HFFc6 (cell line): ENCODE measurements at places on chromosomes 6 and 20. TPM values are rescaled to one million over a fixed set of nuclear protein-coding genes. Genes with fewer than 3 reads are reported as not detected.

TMEM151B gene
- not detected in 3 replicates for total RNA-seq

KLHDC3 gene
- total RNA-seq = 47.2 to 50.0 TPM (median 49.8 TPM) in 3 replicates

ADAM33 gene
- total RNA-seq = 79.8 to 89.9 TPM (median 87.9 TPM) in 3 replicates

EDN3 gene
- total RNA-seq = not detected in 3 replicates

NNAT gene
- not detected in 3 replicates for total RNA-seq

GRIK2 gene
- 25.9 to 32.1 TPM (median 30.6 TPM) in 3 replicates for total RNA-seq

DDX39B gene
- total RNA-seq = 306 to 370 TPM (median 363 TPM) in 3 replicates

DNA sequence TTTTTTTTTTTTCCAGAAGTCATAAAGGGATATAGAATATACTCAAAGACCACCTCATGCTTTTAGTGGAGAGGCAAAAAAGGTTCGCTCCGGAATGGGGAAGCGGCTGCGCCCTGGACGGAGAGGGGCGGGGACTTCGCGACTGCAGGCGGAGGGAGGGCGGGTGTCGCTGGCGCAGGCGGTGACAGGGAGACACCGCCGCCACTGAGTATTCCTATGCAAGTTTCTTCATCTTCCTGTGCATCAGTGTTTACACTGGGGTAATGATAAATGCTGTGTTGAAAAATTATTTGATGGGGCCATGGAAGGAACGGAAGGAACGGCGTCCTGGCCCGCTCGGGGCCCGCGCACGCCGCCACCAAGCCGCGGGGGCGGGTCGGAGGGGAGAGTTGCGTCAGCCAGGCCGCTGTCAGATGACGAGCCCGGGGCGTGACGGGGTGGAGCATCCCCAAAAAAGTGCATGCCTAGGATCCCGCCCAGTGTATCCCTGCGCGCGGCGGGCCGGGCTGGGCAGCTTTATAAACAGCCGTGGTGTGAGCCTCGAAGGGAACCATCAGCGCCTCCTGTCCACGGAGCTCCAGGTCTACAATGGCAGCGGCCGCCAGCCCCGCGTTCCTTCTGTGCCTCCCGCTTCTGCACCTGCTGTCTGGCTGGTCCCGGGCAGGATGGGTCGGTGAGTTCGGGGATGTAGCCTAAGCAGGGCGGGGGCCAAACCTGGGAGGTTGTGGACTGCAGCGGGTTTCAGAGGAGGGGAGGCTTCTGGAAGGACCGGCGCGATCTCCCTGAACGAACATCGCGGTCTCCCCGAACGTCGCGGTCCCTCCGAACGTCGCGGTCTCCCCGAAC, at the start of gene ULBP1:
TSS of gene ULBP1 (plus strand) at position 482 of the 846 bp plus-strand sequence. CDS start at position 589, 107 bp downstream.
- DNase-seq = peak; percentile 94

DNA sequence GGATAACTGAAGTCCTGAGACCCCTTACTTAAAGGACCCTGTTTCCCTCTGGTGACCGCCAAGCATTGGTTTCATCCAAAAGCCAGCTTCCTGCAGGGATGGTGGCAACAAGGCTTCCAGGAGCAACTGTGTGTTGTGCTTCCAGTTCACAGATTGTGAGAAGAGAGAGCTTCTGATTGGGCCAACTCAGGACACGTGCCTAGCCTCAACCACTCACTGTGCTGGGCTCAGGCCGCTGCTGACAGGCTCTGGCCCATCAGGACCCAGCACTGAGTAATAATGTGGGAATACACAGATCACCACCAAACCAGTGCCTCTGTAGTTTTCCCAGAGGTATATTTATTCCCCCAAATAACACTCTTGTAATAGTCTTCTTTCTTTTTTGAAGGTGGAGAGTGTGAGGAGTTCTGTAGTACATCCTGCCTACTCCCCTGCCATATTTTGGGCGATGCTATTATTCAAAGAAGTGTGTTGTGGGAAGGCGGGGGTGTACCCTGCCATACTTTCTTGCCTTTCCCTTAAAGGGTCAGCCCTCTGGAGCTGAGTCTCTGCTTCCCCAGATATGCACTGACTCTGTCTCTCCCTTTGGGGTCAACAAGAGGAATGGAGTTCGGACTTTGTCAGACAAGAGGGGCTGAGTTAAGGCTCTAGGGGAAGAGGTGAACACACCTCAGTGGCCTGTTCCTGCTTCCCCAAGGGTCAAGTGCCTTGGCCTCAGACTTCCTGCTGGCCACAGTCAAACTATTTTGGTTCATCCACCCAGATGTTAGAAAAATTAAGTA, 23.2 kb downstream of the PPP1R16B start:
- no peak for DNase-seq

- no peak for DNase-seq
Observed at GRCh38 chr6:150800674-150801314, 64.7 kb upstream of the MTHFD1L start.

- DNase-seq = peak; percentile 58
Observed at GRCh38 chr6:2448826-2449571, 203.6 kb upstream of the GMDS start.

DNA sequence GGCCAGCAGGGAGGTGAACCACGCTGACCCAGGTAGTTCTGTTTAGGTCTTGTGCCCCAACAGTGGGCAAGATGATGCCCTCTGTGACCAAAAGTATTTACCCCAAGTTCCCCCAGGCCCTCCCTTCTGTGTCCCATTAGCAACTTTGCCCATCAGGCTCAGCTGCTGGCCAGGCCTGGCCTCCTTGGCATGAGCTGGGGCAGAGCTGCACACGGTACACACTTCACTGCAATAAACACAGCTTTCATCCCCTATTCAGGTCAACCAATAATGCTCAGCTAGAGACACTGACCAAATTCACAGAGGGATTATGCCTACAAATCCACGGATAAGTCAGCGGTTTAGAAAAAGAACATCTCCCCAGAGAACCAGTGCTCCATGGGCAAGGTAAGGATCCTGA, 103.7 kb downstream of the SLC23A2 start:
- DNase-seq = no peak

DNA sequence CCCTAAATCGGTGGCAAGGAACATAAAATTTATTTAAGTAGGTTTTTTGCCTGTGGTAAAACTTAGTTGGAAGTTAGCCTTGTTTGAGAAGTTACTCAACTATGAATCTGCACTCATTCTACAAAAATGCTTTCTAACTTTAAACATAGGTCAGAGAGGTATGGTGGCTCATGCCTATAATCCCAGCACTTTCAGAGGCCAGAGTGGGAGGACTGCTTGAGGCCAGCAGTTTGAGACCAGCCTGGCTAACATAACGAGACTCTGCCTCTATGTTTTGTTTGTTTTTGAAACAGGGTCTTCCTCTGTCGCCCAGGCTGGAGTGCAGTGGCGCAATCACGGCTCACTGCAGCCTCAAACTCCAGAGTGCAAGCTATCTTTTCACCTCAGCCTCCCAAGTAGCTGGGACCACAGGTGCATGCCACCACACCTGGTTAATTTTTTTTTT, 16.2 kb downstream of the USP49 start:
- peak; percentile 73 for DNase-seq

DNA sequence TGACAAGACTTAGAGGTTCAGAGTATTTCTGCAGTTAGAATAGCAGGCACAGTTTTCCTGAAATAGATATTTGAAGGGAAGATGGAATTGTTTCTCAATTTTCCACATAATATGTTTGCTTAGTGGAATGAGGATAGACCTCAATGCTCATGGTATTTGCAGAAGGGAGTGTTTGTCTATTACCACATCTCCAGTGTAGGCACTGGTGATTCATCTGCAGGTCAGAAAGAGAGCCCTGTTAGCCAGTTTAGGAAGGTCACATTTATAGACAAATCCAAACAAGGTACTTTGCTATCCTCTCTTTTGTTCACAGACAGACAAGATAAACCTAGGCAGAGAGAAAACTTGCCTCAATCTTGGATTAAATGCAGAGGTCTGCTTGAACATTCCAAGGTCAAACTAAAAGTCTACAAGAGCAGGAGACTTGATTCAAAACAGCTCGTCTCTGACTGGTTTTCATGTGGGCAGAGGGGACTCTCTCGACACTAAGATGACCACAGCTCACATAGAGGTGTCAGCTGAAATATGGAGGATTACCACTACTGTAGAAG, 22.8 kb downstream of the ISM1 start:
- DNase-seq = no peak

DNA sequence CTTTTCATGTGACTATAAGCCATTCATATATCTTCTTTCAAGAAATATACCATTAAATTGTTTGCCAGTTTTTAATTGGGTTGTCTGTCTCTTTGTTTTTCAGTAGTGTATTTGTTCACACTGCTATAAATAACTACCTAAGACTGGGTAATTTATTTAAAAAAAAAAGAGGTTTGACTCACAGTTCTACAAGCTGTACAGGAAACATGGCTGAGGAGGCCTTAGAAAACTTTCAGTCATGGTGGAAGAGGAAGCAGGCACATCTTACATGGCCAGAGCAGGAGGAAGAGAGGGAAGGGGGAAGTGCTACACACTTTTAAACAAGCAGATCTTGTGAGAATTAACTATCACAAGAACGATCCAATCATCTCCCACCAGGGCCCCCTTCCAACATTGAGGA, 255.3 kb downstream of the EPM2A start:
- no peak for DNase-seq

DNA sequence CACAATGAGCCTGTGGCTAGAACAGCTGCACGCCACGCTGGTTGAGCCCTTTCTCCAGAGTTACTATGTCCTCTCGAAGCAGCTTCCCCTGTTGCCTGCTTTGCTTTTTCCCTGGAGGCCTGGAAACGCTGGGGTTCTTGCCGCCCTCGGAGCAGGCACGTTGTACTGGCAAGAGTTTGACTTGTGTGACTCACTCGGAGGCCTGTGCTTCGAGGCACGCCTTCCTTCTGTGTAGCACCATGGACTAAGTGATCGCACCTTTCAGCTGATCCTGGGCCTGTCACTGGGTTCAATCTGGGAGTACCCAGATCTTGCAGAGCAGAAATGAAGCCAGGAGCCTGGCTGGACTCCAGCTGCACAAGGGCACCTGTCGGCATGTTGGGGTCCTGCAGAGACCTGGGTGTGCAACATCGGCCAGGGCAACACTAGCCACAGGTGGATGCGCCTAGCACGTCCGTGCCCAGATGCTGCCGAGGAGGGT, 5.2 kb downstream of the INSM1 start:
- DNase-seq = peak; percentile 53

DNA sequence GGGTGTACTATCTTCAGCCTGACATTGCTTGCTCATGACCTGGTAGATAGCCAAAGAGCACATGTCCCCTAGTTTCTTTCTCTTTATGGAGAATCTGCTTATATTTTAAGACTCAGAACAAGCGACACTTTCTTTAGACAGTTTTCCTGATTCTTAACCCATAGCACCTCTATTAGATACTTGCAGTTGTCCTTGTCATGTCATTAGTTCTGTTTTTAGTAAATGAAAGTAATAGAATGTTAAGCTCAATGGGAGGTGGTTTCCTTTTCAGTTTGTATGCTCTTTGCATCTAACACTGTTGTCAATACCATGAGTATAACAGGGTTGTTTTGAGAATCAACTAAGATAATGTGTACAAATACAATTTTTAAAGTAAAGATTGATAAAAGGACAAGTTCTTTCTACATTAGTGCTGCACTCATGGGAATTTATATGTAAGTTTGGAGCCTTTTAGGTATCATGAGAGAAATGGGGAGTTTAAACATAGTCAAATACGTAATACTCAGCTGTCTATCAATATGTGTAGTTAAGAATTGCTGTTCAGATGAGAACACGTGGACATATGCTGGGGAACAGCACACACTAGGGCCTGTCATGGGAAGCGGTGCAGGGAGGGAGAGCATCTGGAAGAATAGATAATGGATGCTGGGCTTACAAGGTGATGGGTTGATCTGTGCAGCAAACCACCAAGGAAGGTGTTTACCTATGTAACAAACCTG, 124.3 kb downstream of the GRM1 start:
- no peak for DNase-seq
